ENCODE measurements at places on chromosomes 13 and 19. TPM values are rescaled to one million over a fixed set of nuclear protein-coding genes. Genes with fewer than 3 reads are reported as not detected.

Gene CGB5
- not detected for total RNA-seq

Gene KLF2
- total RNA-seq, result 6.8 TPM

Gene RSPH6A
- 0.32 TPM for total RNA-seq

Gene ZNF554
- 3.5 TPM for total RNA-seq

- no peak for DNase-seq
Measured at GRCh38 chr19:33399745-33400681, 26.5 kb downstream of the CEBPG start.

DNA sequence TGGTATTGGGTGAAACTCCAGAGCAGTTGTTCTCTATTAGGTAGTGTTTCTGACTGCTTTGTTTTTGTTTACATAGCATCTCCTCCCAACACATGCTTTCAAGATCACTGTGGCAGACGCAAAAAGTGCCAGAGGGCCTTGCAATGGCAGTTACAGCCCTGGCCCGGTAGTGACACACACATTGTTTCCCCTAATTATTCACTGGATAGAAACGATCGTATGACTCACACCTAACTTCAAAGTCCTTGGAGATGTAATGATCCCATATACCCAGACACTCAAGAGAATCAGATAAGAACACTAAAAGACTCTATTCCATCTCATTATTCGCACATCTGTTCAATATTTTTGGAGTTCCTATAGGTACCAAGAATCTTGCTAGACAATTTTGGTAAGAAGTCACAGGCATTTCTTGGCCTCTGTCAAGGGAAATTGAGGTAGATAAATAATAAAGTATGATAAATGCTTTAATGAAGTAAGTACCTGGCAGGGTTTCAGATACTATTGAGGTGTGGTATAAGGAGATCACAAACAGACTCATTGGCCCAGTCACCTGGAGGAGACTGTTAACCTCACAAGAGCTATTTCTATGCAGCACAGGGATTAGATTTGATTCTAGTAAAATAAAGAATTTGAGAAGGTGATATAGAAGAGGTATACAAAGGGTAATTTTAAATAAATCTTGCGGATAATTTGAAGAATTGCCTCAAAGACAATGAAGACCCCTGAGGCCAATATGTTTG, 485.3 kb downstream of the SLITRK6 start:
- DNase-seq, result peak; percentile 6

- DNase-seq, result peak; percentile 6
Measured at GRCh38 chr13:52141299-52141698, 12.4 kb upstream of the NEK5 start.

GRCh38 chr19:35556025-35556590, 7.3 kb downstream of the ATP4A start:
- DNase-seq, result no peak

DNA sequence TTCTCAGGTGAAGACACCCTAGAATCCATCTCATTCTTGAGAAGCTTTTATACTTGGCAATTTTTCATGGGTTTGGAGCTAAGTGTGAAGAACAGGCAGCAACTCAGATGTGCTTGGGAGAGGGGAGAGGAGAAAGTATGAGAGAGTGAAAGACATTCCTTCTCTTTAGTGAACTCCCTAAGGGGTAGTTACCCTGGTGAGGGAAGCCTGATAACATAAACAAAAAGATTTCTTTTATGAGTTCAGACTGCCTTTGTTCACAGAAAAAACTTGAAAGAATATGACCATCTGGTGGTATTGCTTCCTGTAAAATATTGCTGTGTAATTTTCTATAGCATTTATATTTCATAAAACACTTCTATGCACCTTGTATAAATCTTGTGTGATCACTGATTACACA, at the start of gene STOML3:
TSS of gene STOML3 (minus strand) at position 139 of the 400 bp plus-strand sequence. CDS start at position 29, 110 bp downstream.
- peak; percentile 2 for DNase-seq

DNA sequence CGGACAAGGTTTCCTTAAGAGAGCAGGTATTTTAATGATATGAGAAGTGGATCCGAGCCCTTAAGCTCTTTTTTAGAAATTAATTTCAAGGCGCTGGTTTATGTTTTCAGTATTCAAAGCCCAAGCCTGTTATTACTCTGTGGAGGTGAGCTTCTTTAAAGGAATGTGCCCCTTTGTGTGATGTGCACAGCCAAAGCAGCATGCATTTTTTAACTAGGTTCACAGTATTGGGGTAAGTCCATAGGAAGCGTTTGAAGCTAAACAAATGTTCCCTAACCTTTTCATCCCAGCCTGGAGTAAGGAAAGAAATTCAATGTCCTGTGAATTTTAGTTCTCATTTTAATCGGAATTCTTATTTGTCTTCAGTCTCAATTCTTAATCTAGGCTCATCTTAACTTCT, 217.5 kb downstream of the KCTD12 start:
- no peak for DNase-seq
